ENCODE measurements at places on chromosomes 16 and 17.

DNA sequence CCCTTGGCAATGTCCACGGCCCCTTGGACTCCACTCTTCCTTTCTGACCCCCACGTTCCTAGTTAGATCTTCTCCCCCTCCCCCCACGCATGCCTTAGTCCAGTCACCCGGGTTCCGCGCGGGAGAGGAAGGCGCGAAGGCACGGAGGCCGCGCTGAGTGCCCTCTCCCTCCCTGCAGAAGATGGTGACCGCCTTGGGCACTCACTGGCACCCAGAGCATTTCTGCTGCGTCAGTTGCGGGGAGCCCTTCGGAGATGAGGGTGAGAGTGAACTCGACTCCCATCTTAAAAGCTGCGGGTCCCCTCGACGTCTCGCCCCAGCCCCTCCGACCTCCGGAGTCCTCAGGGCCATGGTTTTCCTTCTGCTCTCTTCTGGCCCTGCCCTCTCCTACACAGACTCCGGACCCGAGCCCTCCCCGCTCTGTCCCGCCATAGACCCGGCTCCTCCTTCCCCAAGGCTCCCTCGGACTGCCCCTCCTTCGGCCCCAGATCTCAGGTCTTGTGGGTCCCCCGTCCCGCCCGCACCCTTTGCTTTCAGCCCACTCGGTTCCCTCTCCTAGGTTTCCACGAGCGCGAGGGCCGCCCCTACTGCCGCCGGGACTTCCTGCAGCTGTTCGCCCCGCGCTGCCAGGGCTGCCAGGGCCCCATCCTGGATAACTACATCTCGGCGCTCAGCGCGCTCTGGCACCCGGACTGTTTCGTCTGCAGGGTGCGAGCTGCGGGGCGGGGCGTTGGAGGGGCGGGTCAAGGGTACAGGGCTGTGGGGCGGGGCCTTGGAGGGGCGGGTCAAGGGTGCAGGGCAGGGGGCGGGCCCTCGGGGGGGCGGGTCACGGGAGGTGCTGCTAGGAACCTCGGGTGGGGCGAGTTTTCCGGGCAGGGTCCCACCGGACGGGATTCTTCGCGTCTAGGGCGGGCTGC, 4.6 kb downstream of the TGFB1I1 start:
- DNase-seq, result no peak

- DNase-seq, result no peak
Measured at GRCh38 chr17:80443498-80443897, 28.5 kb downstream of the ENDOV start.

DNA sequence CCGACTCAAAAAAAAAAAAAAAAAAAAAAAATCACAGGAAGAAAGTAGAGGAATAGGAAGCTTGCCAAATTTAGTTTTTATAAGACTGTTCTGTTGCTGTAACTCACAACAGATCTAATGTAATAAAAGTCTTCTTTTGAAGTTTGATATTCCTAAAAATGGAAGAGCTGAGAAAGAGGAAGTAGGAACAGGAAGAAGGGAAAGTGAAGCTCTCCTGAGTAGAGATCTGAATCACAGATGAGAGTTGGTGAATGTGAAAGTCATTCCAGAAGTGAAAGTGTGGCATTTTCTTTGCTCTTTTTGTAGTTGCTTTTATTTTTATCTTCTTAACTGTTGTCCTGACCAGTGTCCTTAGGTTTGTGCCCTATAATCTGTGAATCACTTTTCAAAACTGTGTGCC, 2.1 kb downstream of the NMT1 start:
- no peak for DNase-seq

- DNase-seq, result no peak
Measured at GRCh38 chr16:51306116-51306515, 155.0 kb upstream of the SALL1 start.

DNA sequence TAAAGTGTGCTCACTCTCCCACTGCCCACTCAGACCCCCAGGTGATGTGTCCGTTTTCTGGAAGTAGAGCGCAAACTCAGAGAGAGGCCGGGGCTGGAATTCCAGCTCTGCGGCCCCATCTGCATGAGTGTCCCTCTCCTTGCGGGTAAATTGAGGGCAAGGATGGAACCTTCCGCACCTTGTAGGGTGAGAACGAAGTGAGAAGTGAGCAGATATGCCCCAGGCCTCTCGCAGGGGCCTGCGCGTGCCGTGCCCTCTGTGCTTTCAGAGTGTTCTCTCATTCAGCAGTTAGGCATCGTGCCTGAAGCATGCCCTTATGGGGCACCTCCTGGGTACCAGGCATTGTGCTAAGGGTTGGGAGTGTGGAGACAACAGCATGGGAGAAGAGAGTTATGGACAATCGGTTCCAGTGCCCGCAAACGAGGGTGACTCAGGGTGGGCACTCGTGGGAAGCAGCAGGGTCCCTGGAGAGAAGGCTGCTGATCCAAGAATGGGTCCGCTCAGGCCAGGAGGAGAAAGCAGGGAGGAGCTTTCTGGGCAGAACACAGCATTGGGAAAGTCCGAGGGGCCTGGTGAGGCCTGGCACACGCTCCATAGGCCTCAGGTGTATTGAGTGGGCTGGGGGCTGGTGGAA, 23.8 kb downstream of the CMIP start:
- no peak for DNase-seq

DNA sequence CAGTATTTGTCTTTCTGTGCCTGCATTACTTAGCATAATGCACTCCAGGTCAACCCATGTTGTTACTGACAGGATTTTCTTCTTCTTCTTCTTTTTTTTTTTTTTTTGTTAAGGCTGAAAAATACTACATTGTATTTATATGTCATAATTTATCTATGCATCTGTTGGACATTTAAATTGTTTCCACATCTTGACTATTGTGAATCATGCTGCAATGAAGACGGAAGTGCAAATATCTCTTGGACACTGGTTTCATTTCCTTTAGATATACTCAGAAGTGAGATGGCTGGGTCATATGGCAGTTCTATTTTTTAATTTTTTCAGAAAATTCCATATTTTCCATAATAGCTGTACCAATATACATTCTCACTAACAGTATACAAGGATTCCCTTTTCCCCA, 272.7 kb upstream of the PMFBP1 start:
- DNase-seq, result no peak

- no peak for DNase-seq
Measured at GRCh38 chr16:17607075-17607509, 136.3 kb upstream of the XYLT1 start.

- no peak for DNase-seq
Measured at GRCh38 chr17:53740312-53740711, 82.4 kb upstream of the KIF2B start.

DNA sequence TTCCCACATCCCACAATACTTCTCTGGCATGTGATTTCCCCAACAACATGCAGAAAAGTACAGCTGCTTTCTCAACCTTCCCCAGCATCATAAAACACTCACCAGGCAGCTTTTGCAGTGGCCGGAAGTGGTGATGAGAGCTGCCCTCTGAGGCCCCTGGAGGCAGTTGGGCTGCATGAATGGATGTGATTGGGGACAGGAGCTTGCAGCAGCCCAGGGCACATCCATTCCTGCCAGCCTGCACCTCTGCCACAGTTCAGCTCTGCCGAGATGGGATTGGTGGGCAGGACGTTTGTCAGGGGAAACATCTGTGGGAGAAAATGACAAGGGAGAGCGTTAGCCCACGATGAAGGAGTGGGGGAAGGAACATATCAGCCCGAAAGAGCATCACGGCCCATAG, 19.8 kb downstream of the NUBP1 start:
- no peak for DNase-seq

DNA sequence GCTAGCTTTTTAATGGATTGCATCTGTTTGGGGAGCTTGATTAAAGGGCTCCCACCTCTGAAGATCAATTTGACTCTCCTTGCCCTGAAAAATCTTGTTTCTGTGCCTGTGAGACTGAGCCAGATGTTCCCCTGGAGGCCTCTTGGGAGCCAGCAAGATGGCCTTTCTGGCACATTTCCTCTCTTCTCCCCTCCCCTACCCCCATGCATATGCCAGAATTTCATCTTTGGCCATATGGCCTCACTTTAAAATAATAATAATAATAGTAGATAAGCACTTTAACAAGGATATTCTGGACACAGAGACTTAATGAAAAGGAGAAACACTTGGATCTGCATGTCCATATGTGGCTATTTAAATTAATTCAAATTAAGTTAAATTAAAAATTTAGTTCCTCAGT, 144.1 kb upstream of the CES5A start:
- DNase-seq, result no peak

- no peak for DNase-seq
Measured at GRCh38 chr16:61471023-61471422, 565.2 kb downstream of the CDH8 start.
